Panc1 (cell line): ENCODE measurements at places on chromosomes 2 and 18.

GRCh38 chr2:26017464-26018183 is 16.3 kb upstream of the RAB10 start:
- no peak for DNase-seq

DNA sequence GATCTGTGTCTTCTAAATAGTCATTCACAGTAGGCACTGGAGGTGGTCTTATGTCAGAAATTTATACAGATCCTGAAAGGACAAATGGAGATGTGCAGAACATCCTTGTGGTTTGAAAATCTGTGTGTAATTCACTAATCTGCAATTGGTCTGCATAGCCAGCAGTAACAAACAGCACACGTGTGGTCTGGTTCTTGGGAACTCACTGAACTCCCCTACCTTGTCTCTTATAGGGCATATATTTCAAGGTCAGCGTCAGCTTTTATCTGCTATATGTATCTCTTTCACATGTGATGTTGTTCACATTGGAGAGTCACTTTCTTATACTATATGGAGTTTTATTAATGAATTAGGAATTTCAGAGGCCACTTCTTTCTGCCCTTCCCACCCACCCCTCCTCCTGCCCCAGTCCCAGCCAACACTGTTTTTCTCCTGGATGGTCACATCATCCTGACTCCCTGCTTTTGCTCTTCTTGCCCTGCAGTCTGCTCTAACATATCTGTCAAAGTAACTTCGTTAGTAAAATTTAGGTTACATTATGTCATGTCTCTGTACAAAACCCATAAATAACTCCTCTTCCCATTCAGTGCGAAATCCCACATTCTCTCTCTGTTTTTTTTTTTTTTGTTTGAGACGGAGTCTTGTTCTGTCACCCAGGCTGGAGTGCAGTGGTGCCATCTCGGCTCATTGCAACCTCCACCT is 35.4 kb upstream of the CABYR start:
- DNase-seq, result no peak

- no peak for DNase-seq
Measured at GRCh38 chr2:53289309-53290006, 478.1 kb upstream of the CHAC2 start.

- DNase-seq, result no peak
Measured at GRCh38 chr18:9366126-9366714, 31.6 kb downstream of the TWSG1 start.

GRCh38 chr2:196927376-196928225 is 1.1 kb upstream of the PGAP1 start:
- DNase-seq, result peak; percentile 10

DNA sequence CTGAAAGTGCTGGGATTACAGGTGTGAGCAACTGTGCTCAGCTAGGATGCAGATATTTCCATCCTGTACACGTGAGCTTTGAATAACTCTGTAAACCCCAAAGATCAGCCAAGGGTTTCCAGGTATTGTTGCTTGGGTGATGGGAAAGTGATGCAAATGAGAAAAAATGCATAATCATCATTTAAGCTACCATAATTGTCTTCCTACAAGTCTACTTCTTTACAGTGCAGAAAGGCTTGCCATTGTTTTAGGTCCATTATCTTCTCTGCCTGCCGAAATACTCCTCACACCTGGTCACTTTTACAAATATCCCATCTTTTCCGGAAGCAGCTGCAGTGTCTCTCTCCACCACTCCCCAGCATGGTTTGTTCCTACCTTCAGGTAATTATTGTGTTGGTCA is 259.8 kb upstream of the CCDC68 start:
- no peak for DNase-seq

- no peak for DNase-seq
Measured at GRCh38 chr2:231716666-231717280, 8.4 kb downstream of the PTMA start.
